ENCODE measurements at places on chromosomes 4 and X. TPM values are rescaled to one million over a fixed set of nuclear protein-coding genes. Genes with fewer than 3 reads are reported as not detected.

DNA sequence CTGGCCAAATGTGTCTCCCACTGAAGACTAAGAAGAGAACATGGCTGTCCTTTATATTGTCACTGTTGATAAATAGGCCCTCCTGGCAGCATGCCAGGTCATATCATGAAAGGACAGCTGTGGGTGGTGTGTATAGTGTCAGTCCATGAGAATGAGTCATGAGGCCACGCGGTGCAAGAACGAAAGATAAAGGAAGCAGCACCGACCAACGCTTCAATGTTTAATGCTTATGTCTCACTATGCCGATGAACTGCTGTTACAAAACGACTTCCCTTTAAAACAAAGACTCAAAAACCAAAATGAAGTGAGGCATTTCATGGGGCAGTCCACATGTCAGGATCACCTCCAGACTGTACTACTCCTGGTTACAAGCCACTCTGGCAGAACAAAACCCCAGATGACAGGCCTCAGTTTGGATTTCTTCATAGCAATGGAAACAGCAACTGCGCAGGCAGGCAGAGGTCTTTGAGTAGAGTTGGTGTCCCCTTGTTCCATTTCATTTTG lies 5.2 kb upstream of the TCEANC start:
- H3K4me3 ChIP-seq = no peak overlapping the region
- peak; percentile 68 for DNase-seq
- H3K36me3 ChIP-seq = no peaks in the 10 kb centered on the region
- peak overlapping the region; percentile 56 for H3K27ac ChIP-seq

DNA sequence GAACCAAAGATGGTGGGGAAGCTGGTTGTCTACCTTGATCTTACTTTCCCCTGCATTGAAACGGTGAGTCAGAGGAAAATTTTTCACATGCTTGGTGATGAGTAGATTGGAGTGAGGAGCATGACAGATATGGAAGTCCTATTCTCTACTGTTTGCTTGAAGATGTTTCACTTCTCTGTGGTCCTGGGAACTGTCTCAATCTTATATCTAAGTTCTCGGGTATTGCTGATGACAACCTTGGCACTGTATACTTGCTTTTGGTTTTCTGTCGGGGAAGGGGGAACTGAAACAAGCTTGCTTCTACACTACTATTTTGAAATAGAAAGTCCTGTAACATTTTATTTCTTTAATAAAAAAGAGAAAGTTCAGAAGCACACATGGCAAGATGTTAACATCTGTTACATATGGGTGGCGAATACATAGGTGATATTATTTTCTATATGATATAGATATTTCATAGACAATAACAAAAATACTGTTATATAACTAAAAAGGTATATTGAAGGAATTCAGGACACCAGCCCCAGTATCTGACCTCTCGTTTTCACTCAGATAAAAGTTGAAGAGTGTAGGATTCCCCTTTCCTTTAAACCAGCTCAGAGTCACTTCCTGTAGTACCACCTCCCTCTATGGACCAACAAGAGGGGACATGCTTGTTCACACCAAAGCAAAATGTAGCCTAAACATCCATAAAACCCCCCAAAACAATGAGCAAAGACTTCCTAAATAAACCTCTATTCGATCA lies 88.8 kb downstream of the FMR1NB start:
- no peak for DNase-seq
- H3K4me1 ChIP-seq = no peaks in the 10 kb centered on the region
- no peak overlapping the region for H3K27ac ChIP-seq
- no peak overlapping the region for H3K4me3 ChIP-seq
- no peaks in the 10 kb centered on the region for H3K36me3 ChIP-seq

GRCh38 chrX:69388526-69388925 lies 115.6 kb upstream of the NALF2 start:
- H3K27ac ChIP-seq = no peak overlapping the region
- H3K36me3 ChIP-seq = no peaks in the 10 kb centered on the region
- no peak overlapping the region for H3K4me3 ChIP-seq
- H3K27me3 ChIP-seq = no peaks in the 10 kb centered on the region

DNA sequence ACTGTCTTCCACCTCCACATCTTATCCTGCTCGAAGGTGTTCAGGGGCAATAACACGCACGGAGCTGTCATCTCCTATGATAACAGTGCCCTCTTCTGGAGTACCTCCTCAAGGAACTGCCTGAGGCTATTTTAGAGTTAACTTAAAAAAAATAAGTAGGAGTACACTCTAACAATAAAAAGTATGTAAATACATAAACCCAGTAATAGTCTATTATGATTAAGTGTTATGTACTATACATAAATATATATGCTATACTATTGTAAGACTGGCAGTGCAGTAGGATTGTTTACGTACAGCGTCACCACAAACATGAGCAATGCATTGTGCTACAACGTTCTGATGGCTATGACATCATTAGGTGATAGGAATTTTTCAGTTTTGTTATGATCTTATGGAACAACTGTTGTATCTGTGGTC lies 34.5 kb upstream of the TLR2 start:
- H3K27me3 ChIP-seq = no peaks in the 10 kb centered on the region
- DNase-seq = no peak
- peaks cover 7% of the 10 kb centered on the region for H3K4me1 ChIP-seq

DNA sequence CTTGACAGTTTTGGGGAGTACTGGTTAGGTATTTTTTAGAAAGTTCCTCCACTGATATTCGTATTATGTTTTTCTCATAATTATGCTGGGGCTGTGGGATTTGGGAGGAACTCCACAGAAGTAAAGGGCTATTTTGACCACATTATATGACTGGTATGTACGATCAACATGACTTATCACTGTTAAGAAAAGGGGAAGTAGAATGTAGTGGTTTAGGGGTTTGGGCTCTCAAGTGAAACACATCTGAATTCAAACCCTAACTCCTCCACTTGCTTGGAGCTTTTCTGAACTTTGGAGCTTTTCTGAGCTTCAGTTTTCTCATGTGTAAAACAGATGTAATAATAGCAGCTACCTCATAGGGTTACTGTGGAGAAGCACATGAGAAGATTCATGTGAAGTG lies 96.4 kb upstream of the C1GALT1C1 start:
- no peaks in the 10 kb centered on the region for H3K36me3 ChIP-seq
- H3K4me3 ChIP-seq = no peak overlapping the region
- H3K27me3 ChIP-seq = no peaks in the 10 kb centered on the region
- no peaks in the 10 kb centered on the region for H3K4me1 ChIP-seq

The ASB12 gene
- not detected for total RNA-seq

All from upper lobe of left lung (tissue), 6 donors.